ENCODE measurements at places on chromosomes 5 and 9.

GRCh38 chr5:9288234-9288633 is 257.6 kb downstream of the SEMA5A start:
- DNase-seq = no peak

DNA sequence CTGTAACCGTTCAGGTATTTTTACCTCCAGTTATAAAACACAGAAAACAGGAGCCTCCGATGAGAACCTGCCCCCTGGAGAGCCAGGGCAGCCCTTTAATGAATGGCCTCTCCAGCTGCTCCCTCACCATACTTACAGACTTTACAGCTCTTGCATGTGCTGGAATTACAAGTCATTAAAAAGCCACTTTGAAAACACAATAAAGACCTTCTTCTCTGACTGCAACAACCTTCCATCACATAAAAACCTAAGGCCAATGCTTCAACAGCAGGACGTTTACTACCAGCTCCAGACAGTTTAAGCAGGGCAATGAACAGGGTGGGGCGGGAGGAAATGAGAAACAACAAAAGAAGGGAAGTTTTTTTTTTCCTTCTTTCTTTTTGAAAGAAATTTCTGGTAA is 213.8 kb downstream of the MLLT3 start:
- no peak for DNase-seq

DNA sequence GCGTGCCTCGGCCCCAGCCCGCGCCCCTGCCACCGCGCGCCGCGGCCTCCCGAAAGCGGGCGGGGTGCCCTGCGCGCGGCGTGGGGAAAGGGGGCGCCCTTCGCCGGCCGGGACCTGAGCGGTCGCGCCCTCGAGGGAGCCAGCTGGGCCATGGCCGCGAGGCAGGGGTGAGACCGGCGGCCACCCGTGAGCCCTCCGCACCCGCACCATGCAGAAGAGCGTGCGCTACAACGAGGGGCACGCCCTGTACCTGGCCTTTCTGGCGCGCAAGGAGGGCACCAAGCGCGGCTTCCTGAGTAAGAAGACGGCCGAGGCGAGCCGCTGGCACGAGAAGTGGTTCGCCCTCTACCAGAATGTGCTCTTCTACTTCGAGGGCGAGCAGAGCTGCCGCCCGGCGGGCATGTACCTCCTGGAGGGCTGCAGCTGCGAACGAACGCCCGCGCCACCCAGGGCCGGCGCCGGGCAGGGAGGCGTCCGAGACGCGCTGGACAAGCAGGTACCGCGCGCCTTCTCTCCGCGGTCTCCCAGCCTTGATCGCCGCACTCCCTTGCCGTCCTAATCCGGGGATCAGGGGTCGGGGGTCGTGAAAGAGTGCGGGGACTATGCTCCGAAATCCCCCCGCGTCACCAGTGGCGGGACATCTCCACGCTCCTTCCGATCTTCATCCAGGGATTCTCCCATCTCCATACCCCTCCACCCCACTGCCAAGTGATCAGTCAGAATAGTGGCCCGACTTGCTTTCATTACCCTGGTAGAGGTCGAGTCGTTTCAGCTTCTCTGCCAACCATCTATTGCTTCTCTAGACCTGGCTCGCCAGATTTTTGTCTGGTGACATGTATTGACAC is 590 bp downstream of the RASGRF2 start:
- DNase-seq = no peak

DNA sequence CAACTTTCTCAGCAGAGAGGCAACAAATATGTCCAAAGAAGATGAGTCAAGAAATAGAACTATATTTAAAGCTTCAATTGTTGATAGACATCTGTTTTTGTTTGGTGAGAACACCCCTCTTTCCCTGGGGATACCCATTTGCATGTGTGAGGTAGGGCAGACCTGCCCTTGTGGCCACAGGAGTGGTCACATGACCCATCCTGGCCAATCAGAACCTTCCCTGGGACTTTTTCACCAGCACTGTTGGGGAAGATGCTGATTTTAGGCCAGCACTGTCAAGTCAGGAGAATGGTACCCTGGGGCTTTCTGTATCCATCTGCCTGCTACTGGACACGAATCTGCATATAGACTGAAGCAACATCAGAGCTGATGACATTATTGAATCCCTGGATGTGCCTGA is 211.2 kb downstream of the CDK5RAP2 start:
- DNase-seq = no peak

- DNase-seq = no peak
Measured at GRCh38 chr9:23850690-23851629, 24.9 kb upstream of the ELAVL2 start.

GRCh38 chr9:83469722-83470121 is 68.5 kb downstream of the FRMD3 start:
- DNase-seq = no peak

DNA sequence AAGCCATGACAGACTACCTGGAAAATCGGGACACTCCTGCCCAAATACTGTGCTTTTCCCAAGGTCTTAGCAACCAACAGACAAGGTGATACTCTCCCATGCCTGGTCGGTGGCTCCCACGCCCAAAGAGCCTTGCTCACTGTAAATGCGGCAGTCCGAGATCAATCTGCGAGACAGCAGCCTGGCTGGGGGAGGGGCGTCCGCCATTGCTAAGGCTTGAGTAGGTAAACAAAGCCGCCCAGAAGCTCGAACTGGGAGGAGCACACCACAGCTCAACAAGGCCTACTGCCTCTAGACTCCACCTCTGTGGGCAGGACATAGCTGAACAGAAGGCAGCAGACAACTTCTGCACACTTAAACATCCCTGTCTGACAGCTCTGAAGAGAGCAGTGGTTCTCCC is 272.1 kb upstream of the CCNG1 start:
- DNase-seq = no peak

GRCh38 chr5:135551593-135552447 is 16.1 kb upstream of the NEUROG1 start:
- DNase-seq = peak; percentile 77

DNA sequence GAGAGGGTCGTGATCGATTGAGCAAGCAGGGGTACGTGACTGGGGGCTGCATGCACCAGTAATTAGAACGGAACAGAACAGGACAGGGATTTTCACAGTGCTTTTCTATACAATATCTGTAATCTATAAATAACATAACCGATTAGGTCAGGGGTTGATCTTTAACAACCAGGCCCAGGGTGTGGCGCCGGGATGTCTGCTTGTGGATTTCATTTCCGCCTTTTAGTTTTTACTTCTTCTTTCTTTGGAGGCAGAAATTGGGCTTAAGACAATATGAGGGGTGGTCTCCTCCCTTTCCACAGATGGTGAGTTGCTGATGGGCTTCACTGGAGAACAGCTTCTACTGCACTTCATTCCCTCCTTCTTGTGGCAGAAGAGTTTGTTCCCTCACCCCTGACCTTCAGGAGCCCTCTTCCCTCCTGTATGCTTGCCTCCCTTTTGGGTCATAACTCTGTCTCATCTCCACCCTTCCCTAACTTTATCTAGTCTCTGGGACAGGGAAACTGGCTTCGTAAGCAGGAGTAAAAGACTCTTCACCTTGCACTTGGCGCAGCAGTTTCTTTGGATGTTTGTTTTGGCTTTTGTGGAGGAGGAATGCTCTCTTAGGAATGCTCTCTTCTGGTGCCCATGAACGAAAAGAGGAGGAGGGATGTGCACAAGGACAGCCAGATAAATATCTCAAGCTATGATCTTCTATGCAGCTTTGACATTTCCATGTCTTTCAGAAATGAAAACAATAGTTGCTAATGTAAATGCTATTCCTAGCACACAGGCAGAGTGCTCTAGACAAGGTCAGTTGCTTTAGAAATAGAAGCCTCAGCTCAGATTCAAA is 139.8 kb upstream of the RPS23 start:
- DNase-seq = peak; percentile 78

DNA sequence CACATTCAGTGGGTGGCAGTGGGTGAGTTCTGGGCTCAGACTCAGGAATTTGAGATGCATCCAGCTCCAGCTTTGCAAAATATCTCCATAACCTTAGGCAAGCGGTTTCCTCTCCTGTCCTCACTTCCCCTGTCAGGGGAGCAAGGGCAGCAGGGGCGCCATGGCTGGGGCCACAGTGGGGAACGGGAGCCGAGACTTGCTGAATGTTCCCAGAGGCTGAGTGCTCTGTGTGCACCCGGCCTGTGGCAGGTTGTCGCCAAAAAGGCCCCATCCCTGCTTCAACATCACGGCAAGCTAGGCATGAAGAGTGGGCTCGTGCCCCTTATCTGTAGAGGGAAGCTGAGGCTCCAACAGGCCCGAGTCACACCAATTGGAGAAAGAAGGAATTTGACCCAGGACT is 268.8 kb downstream of the NSG2 start:
- DNase-seq = no peak

DNA sequence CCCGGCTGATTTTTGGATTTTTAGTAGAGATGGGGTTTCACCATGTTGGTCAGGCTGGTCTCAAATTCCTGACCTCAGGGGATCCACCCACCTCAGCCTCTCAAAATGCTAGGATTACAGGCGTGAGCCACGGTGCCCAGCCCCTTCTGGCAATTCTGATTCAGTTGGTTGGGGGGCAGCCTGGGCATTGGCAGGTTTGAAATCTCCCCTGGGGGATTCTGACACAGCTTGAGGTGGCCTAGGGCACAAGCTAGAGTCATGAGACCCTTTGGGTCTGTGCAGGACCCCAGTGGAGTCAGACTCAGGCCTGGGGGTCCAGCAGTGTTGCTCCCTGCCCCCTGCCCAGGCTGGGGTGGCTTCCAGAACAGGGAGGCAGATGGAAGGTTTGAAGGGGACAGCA is 239.8 kb downstream of the PBX3 start:
- DNase-seq = no peak

GRCh38 chr9:19018201-19018600 is 14.8 kb downstream of the SAXO1 start:
- DNase-seq = no peak

DNA sequence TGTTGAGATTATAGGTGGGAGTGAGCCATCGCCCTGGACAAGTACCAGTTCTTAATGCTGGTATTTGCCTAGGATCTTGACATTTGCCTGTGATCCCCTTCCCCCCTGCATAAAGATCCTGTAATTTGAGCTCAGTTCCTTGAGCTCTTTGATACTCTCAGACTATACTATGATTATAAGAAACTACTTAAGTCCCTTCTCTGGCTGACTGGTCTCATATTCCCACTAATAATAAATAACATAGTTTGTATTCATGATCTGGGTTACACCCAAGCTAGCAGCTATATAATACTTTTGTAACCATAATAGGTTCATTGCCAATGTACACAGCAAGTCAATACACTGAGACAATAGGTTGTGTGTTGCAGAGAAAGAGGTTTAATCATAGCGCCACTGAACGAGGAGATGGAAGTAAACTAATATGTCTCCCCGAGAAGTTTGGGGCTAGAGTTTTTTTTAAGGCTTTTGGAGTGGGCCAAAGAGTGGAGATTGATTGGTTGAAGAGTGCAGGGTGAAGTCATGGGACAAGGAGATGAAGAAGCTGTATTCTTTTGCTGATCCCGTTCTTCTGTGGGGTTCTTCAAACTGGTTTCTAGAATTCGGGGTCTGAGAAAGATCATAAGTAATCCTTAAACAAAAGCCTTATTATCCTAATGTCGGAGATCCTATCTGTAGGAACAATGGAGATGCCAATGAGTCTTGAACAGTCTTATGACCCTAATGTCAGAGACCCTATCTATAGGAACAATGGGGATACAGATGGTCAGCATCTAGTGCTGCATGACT is 20.7 kb upstream of the SHOC1 start:
- DNase-seq = no peak

DNA sequence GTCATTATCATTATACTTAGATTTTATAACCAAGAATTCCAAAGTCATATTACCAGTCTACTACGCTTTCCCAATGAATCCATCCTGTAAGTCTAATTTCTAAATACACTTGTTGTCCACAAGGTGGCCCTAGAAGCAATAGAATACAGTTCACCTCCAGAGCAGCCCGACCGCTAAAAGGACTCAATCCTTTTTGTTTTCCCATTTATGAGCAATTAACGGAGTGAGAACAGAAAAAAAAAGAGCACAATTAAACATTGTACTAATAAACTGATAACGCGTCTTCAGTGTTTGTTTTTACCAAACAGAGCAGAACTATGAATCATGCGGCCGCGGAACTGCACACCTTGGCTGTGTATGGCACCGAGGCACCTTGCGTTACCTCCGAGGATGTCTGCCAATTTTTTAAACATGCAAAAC is 160.7 kb upstream of the DAPK1 start:
- DNase-seq = peak; percentile 78

GRCh38 chr5:74363603-74364205 is 276.8 kb downstream of the ENC1 start:
- no peak for DNase-seq

DNA sequence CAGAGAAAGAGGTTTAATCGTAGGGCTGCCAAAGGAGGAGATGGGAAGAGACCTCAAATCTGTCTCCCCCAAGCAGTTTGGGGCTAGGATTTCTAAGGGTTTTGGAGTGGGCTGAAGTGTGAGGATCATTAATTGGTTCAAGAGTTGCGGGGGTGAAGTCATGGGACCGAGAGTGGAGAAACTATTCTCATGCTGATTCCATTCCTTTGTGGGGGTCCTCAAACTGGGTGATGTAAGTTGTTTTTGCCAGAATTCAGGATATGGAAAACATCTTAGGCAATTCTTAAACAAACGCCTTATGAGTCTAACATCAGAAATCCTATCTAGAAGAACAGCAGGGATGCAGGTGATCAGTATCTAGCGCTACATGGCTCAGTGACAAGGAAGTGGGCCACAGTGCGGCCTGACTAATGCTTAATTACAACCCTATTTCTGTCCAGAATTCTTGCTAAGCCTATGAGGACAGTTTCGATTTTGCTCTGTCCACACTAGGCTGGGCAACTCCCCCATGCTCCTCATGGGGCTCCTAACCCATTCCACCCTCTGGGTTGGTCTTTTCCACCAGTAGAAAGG is 27.7 kb upstream of the TRIO start:
- no peak for DNase-seq

- DNase-seq = peak; percentile 77
Measured at GRCh38 chr5:142014911-142015584, 2.2 kb upstream of the GNPDA1 start.

DNA sequence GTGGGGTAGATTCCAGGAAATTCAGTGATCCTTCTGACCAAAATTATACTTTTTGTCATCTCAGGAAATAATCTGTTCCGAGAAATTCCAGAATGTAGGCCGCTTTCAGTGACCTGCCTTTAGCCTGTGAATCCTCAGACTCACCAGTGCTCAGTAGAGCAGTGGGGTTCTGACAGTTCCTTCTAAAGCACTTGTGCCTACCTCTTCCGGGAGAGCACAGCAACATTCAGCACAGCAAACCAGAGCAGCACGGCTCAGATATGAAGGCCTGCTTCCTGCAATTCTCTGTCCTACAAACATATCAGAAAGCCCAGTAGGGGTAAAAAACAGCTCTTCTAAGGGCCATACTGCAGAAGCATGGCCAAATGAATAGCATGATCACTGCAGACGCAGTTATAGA is 15.0 kb downstream of the FANCC start:
- no peak for DNase-seq

DNA sequence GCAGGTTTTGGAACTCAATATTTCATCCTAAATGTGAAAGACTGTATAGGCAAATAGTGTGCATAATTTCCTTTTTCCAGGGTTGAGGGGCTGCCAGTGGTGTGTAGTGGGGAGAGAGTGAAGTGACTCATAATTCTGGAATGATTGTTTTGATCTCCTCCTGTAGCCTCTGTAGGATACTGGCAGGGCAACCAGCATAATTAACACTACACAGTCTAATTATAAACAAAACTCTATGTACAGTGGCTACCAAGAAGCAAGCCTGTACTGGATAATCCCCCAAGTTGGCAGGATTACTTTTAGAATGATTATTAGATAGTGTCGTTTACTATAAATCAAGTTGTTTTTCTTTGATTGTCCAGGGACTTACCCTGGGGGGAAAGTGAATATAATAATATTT is 32.2 kb downstream of the LNPEP start:
- DNase-seq = no peak

- DNase-seq = no peak
Measured at GRCh38 chr5:135521964-135522363, 13.8 kb downstream of the NEUROG1 start.

Measured in OCI-M1 (cell line).